ENCODE measurements at places on chromosomes 6 and 20. TPM values are rescaled to one million over a fixed set of nuclear protein-coding genes. Genes with fewer than 3 reads are reported as not detected.

The GGT7 gene
- total RNA-seq, result not detected

DNA sequence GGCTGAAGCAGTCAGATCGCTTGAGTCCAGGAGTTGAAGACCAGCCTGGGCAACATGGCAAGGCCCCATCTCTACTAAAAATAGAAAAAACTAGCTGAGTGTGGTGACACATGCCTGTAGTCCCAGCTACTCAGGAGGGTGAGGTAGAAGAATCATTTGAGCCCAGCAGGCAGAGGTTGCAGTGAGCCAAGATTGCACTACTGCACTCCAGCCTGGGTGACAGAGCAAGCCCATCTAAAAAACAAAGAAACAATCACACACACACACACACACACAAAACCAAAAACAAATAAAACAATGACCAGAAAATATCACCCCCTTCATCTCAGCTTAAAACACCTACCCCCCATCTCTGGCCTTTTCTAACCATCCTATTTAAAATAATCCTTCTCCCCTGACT lies 68.0 kb downstream of the BTBD9 start:
- DNase-seq, result no peak

GRCh38 chr6:122130026-122130348 lies 269.5 kb upstream of the HSF2 start:
- DNase-seq, result no peak

DNA sequence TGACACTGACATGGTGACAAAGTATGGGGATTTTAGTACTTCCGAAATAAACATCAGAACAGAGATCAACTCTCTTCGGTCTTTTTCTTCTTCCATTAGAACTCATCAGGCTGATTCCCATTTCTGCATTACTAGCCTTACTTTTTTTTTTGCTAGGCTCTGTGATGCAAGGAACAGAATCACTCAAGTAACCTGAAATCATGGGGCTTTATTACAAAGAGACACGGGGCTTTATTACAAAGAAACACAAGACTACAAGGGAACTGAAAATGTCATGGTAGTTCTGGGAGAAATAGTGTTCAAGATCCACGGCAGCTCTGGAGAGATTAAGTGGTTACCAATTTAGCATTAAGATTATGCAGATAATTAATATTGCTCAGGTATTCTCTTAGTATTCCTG lies 11.6 kb downstream of the SOX4 start:
- no peak for DNase-seq
